ENCODE measurements at places on chromosomes 2 and 18.

DNA sequence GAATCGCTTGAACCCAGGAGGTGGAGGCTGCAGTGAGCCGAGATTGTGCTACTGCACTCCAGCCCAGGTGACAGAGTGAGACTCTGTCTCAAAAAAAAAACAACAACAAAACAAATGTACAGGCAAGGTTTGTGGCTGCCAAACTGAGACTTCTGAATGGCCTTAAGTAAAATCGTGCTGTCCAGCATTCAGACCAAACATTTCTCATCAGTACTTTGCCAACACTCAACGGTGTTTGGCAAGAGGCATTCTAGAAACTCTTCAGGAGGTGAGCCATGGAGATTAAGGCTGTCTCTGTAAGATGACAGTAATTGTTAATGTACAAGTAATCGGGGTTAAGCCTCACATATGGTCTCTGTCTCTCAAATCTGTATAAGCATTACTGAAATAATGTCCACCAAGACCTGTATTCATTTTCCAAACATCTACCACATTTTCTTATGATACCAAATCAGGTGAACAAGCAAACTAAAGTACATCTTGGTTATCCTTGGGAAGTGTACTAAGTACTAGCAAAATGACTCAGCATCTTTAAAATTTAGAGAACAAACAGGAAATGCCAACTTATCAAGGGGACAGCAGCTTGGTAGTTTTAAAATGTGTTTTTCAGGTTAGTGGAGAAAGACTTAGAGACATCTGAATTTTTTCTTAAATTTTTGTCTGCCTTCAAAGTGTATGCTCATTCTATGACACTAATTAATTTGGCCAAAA lies 29.3 kb downstream of the SERPINE2 start:
- no peak for DNase-seq

GRCh38 chr2:70767699-70768589 lies at the start of gene ADD2:
TSS of gene ADD2 (minus strand) at chr2:70768200. CDS start at chr2:70706408, 61,792 bp downstream.
- no peak for DNase-seq

DNA sequence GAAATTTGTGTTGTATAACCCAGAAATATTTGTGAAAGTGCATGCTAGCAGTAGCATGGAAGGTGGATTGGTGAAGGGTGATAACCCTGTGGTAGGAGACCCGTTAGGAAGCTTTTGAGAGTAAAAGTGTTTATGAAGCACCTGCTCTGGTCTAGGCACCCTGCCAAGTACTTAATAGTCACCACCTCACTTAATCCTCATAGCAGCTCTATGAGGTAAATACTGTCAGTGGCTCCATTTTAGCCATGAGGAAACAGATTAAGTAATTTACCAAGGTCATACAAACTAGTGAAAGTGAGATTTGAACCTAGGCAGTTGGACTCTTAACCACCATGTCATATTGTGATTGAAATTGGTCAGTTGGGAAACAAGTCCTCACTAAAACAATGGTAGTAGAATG lies 66.8 kb downstream of the TET3 start:
- DNase-seq, result no peak

GRCh38 chr2:69601179-69601612 lies 42.3 kb downstream of the AAK1 start:
- DNase-seq, result no peak

DNA sequence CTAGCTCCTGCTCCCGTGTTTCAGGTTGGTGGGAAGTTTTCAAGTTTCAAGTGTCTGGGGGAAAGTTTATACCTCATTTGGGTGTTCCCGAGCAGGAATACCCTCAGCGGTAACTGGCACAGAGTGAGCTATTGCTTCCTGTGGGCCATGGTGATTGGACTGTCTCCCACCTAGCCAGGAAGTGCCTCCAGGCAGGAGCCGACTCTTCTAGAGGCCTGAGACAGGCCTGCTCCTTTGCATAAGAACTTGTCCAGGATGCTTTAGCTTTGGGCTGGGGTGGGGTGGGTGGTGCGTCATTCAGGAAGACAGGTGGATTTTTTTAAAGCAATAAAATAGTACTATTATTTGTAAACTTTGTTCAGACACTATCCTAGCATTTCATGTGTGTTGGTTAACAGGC lies 23.5 kb upstream of the DNMT3A start:
- no peak for DNase-seq

GRCh38 chr18:2799369-2799768 lies 47.4 kb upstream of the EMILIN2 start:
- DNase-seq, result no peak

GRCh38 chr2:161943011-161943410 lies 131.0 kb downstream of the DPP4 start:
- no peak for DNase-seq

GRCh38 chr2:95667480-95667879 lies 75.7 kb downstream of the TRIM43 start:
- no peak for DNase-seq

DNA sequence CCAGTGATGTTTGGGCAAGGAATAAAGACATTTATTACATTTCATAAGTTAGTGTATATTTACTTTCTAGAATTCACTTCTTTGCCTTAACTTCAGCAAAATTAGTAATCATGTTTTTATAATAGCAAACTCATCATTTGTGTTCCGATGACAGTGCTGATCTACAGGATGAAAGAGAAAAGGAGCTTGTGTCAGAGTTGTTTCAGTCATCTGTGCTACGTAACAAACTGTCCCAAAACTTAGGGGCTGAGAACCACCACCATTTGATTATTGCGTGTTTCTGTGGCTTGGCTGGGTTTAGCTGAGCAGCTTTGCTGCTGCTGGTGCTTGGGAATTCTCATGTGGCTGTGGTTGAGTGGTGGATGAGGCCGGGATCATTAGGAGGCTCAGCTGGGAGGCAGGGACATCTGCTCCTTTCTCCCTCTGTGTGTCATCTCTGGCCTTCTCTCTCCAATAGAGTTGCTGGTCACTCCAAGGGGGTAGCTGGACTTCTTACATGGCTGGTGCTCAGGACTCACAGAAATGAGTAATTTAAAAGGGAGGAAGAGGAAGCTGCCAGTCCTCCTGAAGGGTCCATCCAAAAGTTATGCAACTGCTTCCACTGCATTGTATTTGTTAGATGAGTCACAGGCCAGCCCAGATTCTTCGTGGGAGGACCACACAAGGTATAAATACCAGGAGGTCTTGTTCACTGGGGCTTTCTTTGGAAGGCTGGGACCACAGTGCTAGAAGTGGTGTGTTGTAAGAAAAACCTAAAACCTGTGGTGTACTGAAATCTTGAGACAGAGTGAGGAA lies 43.4 kb upstream of the HAAO start:
- no peak for DNase-seq

- DNase-seq, result no peak
Measured at GRCh38 chr18:45467945-45468344, 147.3 kb upstream of the SLC14A2 start.

- DNase-seq, result no peak
Measured at GRCh38 chr2:67854103-67854743, 208.6 kb downstream of the C1D start.

GRCh38 chr18:31590570-31590969 lies 1.1 kb upstream of the TTR start:
- no peak for DNase-seq

GRCh38 chr2:211516537-211516936 lies 960.1 kb downstream of the CPS1 start:
- no peak for DNase-seq

- no peak for DNase-seq
Measured at GRCh38 chr2:112093216-112093615, 38.1 kb downstream of the TMEM87B start.

All from activated naive CD4-positive, alpha-beta T cell (primary cell).